Activated CD8-positive, alpha-beta T cell treated with anti-CD3 and anti-CD28 coated beads for 36 hours (primary cell): ENCODE measurements at places on chromosomes 13 and 19. TPM values are rescaled to one million over a fixed set of nuclear protein-coding genes. Genes with fewer than 3 reads are reported as not detected.

DNA sequence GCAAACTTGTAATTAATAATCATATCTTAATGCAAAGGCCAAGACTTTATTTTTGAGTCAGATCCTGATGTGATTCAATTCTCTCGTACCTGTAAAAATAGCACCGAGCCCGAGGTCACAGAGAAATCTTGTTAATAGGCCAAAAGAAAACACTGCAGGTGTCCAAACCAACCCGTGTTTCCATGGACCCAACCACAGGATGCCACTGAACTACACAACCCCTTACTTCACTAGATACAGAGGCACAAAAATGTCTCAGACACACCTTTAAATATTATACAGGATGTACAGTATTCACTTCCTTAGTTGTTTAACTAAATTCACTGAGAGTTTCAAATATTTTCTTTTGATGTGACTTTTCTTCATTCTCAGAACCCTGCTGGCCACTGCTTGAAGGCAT lies 530.9 kb downstream of the MYO16 start:
- H3K4me1 ChIP-seq: peaks cover 11% of the 10 kb centered on the region
- H3K4me3 ChIP-seq: no peak overlapping the region
- H3K27ac ChIP-seq: no peak overlapping the region
- H3K36me3 ChIP-seq: no peaks in the 10 kb centered on the region

DNA sequence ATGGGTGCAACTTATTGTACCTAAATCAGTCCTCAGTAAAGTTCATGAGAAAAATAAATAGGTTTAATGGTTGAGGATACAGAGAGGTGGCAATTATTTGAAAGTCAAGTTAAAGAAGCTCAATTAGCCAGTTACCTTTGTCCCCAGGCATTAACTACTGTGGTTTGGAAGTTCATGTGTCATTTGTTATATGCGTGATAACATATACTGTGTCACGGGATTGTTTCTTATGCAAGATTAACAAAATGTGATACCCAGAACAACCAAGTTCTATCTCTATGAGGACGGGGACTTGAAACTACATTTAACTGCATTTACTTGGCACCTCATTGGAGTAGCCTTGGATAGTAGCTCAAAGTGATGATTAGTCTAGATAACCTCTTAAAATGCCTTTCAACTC lies 13.9 kb upstream of the KATNAL1 start:
- no peak overlapping the region for H3K4me3 ChIP-seq
- no peaks in the 10 kb centered on the region for H3K36me3 ChIP-seq
- no peak overlapping the region for H3K27ac ChIP-seq
- no peak for DNase-seq

- H3K27me3 ChIP-seq: peaks cover 1% of the 10 kb centered on the region
- H3K4me1 ChIP-seq: peaks cover 6% of the 10 kb centered on the region
- H3K36me3 ChIP-seq: no peaks in the 10 kb centered on the region
- DNase-seq: peak; percentile 12
- H3K27ac ChIP-seq: no peak overlapping the region
These were observed 68.1 kb downstream of the UFM1 start for GRCh38 chr13:38417727-38418126.

DNA sequence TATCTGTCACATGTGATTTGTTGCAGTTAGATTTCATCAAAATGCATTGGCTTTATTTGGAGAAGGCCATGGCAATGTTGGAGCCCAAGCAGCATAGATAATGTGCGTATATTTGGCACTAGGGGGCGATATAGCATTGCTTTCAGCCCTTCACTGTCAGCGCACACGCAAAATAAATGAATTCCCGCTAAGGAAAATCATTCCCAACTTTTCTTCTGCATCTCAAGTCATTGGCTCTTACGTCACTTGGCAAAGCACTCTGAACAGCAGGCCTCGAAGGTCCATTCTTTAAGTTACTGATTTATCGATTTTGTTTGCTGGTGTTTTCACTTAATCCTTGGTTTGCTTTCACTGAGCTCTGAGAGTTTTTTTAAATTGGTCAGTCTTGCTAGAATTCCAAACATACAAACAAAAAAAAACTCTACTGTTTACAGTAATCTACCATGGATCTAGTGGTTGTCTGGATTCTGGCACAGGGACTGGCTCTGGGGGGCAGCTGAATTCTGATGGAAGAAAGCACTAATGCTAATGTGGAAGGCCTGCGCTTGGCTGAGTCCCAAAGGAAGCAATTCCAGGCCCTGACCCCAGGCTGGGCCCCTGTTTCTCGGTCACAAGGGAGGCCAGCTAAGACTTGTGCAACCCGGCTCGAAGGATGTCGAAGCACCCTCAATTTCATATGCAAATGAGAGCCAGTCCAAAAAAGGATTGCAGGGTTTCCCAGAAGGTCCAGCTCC lies 97.7 kb upstream of the IPO5 start:
- no peak overlapping the region for H3K4me3 ChIP-seq
- H3K27me3 ChIP-seq: peaks cover 8% of the 10 kb centered on the region
- H3K36me3 ChIP-seq: no peaks in the 10 kb centered on the region
- no peak overlapping the region for H3K27ac ChIP-seq

DNA sequence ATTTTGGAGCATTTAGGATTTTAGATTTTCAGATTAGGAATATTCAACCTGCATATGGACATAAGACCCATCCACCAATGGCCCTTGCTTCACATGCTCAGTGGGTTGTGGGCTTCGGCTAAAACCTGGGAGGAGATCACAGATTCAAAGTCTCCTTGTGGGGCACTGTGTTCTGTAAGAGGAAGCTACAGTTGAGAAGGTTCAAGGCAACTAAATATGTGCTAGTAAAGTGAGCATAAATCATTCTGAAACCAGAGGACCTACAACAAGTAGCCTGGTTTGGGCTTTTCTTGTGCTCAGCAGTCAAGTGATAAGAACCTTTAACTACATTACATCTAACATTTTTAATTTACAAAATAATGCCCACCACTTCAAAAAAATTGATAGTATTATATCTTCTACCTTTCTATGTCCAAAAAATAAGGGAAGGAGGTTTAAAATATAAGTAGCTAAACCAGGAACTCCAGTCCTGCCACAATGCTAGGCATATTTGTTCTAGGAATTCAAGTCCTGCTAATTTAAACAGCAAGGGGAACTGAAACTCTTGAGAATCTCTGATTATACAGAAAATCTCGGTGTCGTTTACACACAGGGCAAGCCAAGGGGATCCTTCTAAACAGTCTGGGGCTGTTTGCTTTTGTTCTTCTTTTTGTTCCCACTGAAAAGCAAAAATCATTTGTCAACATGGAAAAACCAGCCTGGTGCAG lies 36.6 kb downstream of the FOXO1 start:
- H3K27me3 ChIP-seq: no peaks in the 10 kb centered on the region
- no peak for DNase-seq
- peaks cover 45% of the 10 kb centered on the region for H3K36me3 ChIP-seq
- no peak overlapping the region for H3K4me3 ChIP-seq
- peaks cover 74% of the 10 kb centered on the region for H3K4me1 ChIP-seq

DNA sequence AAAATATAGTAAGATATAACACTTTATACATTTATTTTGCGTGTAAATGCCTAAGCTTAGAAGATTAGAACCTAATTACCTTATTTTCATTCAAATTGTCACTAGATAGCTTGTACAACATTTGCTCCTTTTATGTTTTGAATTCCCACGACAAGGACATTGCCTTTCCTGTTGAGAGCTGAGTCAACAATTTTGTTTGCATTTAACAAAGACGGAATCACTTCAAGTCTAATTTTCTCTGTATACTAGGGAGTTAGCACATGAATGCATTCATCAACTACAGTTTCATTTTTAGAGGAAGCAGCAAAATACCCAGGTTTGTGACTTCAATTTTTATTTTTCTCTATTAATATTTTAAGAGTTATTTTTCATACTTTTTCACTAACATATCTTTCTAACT lies 48.7 kb upstream of the PCCA start:
- H3K36me3 ChIP-seq: no peaks in the 10 kb centered on the region
- no peak overlapping the region for H3K4me3 ChIP-seq
- H3K27me3 ChIP-seq: peaks cover 4% of the 10 kb centered on the region

ARL11 gene
- total RNA-seq: 0.29 TPM

DNA sequence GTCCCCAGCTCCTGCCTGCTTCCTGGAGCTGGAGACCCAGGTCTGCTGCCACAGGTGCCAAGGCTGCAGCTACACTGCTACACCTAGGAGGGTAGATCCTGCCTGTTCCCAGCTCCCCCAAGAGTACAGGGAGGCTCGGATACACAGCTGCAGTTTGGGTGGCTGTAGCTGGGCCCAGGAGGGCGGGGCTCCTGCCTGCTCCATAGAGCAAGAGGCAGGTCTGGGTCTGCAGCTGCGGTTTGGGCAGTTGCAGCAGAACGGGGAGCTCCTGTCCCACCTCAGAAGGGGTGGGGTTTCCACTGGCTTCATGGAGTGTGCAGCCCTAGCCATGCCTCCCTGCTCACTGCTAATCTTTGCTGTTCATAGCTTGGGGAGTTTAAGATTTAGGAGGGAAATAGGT lies 199.0 kb downstream of the NUFIP1 start:
- H3K4me3 ChIP-seq: no peak overlapping the region
- no peaks in the 10 kb centered on the region for H3K4me1 ChIP-seq
- H3K36me3 ChIP-seq: no peaks in the 10 kb centered on the region

GRCh38 chr19:31023038-31023437 lies 326.2 kb downstream of the TSHZ3 start:
- peaks cover 1% of the 10 kb centered on the region for H3K27me3 ChIP-seq
- no peak overlapping the region for H3K4me3 ChIP-seq

- no peaks in the 10 kb centered on the region for H3K36me3 ChIP-seq
- no peaks in the 10 kb centered on the region for H3K4me1 ChIP-seq
- H3K27ac ChIP-seq: no peak overlapping the region
- no peak for DNase-seq
- H3K27me3 ChIP-seq: peaks cover 2% of the 10 kb centered on the region
These were observed 302.6 kb downstream of the ATP8A2 start for GRCh38 chr13:25674371-25674770.

- no peak for DNase-seq
- H3K27ac ChIP-seq: no peak overlapping the region
These were observed 4.9 kb downstream of the TSSK6 start for GRCh38 chr19:19510432-19510831.

GRCh38 chr13:109576331-109576813 lies 210.0 kb downstream of the IRS2 start:
- DNase-seq: no peak
- H3K27ac ChIP-seq: no peak overlapping the region
- no peaks in the 10 kb centered on the region for H3K36me3 ChIP-seq
- no peaks in the 10 kb centered on the region for H3K4me1 ChIP-seq

- DNase-seq: no peak
- no peak overlapping the region for H3K4me3 ChIP-seq
- no peak overlapping the region for H3K27ac ChIP-seq
- no peaks in the 10 kb centered on the region for H3K27me3 ChIP-seq
- peaks cover 2% of the 10 kb centered on the region for H3K36me3 ChIP-seq
- peaks cover 8% of the 10 kb centered on the region for H3K4me1 ChIP-seq
These were observed 20.2 kb downstream of the TMEM150B start for GRCh38 chr19:55304980-55305379.

ATXN8OS gene
- total RNA-seq: not detected

TLE2 gene
- total RNA-seq: 2.8 TPM

DNA sequence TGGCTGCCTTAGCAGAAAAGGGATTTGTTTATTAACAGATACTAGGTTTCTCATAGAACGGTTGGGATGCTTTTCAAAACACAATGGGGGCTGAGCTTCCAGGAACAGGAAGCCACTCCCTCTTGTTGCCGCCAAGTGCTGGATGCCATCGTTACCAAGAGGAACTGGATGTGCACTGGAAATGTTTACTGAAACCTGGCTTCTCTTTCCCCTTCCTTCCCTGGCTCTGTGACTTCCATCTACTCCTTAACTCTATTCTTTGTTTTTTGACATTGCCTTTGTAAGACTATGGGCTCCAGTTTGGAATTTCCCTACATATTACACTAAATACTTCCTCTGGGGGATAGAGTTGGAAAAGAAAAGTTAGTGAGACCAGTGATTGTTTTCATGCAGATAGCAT lies 11.7 kb upstream of the KL start:
- H3K4me1 ChIP-seq: no peaks in the 10 kb centered on the region
- DNase-seq: no peak
- H3K36me3 ChIP-seq: peaks cover 3% of the 10 kb centered on the region

GRCh38 chr19:16497837-16498236 lies 1.6 kb downstream of the C19orf44 start:
- no peaks in the 10 kb centered on the region for H3K27me3 ChIP-seq
- peaks cover 12% of the 10 kb centered on the region for H3K4me1 ChIP-seq
- peak overlapping the region; percentile 84 for H3K4me3 ChIP-seq
- peaks cover 7% of the 10 kb centered on the region for H3K36me3 ChIP-seq
- no peak for DNase-seq
- H3K27ac ChIP-seq: no peak overlapping the region

GRCh38 chr19:2494084-2494446 lies 18.1 kb downstream of the GADD45B start:
- DNase-seq: no peak
- no peak overlapping the region for H3K27ac ChIP-seq
- H3K36me3 ChIP-seq: no peaks in the 10 kb centered on the region
- H3K4me1 ChIP-seq: peaks cover 30% of the 10 kb centered on the region

DNA sequence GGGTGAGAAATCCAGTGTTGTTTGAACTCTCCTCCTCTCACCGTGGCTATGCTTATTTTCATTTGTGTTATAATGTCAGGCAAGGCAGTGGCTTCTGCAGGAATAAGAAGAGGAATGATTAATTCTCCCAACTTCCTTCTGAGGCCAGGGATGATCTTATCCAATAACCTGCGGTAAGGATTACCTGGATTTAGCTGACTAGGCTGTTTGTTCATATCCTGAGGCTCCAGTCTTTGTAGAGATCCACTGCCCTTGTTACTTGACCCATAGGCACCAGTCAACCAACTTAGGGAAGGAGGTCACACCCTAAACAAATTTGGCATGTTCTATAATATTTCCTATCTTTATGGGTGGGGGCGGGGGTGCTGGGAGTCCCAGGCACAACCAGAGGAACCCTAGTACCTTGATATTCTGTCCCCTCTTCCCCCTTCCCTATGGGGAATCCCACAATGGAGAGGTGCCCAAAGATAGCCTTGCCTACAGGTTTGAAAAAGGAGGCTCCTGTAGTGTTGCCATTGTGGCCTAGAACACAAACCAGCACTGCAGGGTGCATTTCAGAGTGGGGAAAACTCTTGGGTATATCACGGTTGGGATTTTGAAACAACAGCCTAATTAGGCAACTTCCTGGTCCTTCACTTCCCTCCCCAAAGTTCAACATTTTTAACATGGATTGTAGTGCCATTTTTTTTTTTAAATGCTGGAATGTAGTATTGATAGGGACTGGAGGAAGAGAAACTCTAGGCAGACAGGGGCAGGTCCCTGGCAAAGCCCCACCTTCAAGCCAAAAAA lies 977.5 kb upstream of the SPRY2 start:
- no peaks in the 10 kb centered on the region for H3K36me3 ChIP-seq
- H3K4me3 ChIP-seq: no peak overlapping the region
- DNase-seq: no peak
- H3K4me1 ChIP-seq: no peaks in the 10 kb centered on the region
- H3K27ac ChIP-seq: no peak overlapping the region
